ENCODE measurements at places on chromosomes 5 and 9.

DNA sequence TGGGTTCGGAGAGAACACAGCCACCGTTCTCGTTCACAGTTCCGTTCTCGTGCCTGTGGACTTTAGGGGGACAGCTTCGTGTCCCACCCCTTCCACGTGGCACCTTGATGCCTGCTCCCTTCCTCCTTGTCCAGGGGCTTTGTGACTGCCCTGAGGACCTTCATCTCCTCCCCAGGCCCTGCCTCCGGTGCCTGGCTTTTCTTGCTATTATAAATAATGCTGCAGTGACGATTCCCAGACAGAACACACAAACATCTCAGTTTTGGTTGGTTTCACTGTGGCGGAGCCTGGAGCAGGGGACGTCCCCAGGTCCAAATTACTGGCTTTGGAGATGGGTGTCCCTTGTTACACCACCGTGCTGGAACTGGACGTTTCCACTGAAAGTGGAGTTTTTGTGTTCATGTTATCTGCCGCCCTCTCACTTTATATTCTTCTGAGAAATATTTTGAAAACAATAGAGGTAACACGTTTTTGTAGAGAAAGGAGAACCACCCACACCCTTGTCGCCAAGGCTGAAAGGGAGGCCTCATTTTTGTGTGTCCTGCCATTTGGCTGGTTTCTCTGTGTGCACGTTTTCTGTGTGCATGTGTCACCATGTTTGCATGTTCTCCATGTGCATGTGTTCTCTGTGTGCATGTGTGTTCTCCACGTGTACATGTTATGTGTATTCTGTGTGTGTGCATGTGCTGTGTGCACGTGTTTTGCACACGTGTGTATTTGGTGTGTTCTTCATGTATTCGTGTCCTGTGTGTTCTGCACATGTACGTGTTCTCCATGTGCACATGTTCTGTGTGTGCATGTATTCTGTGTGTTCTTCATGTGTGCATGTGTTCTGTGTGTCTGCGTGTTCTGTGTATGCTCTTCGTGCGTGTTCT is 24.2 kb downstream of the WNK2 start:
- DNase-seq = no peak

- DNase-seq = no peak
Measured at GRCh38 chr9:98694943-98695342, 13.8 kb downstream of the GABBR2 start.

DNA sequence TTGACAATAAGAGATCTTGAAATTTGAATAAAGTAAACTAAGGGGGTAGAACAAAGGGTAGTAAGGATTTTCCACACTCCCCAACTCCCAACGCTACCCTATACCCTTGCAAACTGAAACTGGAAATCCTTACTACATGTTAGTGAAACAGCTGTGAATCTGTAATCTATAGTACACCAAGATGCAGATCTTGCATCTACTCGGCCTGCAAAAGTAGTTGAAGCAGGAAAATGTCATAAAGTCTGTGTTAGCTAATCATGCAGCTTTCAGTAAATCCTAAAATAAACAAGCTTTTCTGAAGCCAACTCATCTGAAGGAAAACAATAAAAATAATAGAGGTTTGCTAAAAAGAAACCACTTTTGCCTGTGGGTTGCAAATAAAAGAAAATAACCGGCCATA is 1242.0 kb upstream of the ACO1 start:
- DNase-seq = no peak

- peak; percentile 36 for DNase-seq
Measured at GRCh38 chr5:73591102-73591695, 25.7 kb downstream of the UTP15 start.

- no peak for DNase-seq
Measured at GRCh38 chr5:42400474-42400873, 22.8 kb upstream of the GHR start.

- no peak for DNase-seq
Measured at GRCh38 chr5:74685979-74686631, 1.1 kb downstream of the HEXB start.

GRCh38 chr9:69599232-69599971 is 72.8 kb downstream of the APBA1 start:
- DNase-seq = no peak

GRCh38 chr9:98225015-98225442 is 30.4 kb downstream of the TBC1D2 start:
- no peak for DNase-seq

DNA sequence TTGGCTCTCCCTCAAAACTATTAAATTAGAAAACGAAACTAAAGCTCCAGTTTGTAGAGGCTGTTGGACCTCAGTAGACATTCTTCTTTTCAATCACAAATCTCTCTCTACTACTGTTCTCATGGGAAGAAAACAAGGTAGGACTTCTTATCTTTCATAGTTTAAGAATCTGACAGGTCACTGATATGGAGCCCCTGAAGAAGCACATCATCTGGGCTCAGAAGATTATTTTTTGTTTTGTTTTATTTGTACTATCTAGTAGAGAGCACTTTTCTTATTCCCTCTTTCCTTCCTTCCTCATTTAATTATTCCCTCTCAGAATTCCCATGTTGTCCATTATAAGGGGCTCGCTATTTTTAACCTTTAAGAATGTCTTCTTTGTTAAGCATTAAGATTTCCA is 26.3 kb downstream of the STARD4 start:
- DNase-seq = no peak

- no peak for DNase-seq
Measured at GRCh38 chr9:38423973-38424843, at the start of gene IGFBPL1. Gene IGFBPL1, minus strand, starts transcription at chr9:38424454. Its CDS starts 30 bp downstream, at chr9:38424424.

GRCh38 chr9:76630916-76631315 is 133.3 kb upstream of the PCA3 start:
- no peak for DNase-seq

- no peak for DNase-seq
Measured at GRCh38 chr5:170226661-170227060, 6.1 kb upstream of the C5orf58 start.

DNA sequence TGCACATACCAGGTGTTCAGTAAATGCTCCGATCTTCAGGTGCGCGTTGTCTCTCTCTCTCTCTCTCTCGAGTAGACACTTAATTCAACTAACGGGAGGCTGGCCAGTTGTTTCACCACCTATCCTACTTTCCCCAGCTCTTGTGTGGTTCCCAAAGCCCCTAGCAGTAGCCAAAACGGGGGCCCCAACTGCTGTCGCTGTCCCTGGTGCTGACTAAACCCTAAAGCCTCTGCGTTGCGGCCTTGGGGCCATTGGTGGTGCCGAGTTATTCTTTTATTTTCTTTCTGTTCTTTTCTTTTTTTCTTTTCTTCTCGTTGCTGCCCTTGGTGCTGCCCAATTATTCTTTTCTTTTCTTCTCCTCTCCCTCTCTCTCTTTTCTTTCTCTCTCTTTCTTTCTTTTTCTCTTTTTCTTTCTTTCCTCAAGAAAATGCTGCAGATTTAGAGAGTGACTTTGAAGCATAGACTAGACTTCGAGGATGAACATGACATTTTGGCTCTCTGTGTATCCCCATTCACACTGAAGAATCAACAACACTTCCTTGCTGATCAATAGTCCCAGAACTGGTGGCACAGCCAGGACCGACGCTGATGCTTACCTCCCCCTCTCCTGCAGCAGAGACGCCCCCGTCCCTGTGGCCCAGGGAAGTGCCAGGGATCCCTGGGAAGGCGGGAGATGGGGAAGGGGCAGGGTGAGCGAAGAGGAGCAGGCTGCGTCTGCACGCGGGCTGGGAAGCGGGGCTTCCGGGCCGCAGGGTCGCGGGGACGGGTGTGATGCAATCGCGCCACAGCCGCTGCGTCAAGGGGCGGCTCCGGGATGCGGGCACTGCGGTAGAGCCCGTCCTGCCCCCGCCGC is at the start of gene FBLL1:
TSS of gene FBLL1 (plus strand) at position 785 of the 853 bp plus-strand sequence. CDS start 200 bp downstream, outside the sequence.
- DNase-seq = no peak

DNA sequence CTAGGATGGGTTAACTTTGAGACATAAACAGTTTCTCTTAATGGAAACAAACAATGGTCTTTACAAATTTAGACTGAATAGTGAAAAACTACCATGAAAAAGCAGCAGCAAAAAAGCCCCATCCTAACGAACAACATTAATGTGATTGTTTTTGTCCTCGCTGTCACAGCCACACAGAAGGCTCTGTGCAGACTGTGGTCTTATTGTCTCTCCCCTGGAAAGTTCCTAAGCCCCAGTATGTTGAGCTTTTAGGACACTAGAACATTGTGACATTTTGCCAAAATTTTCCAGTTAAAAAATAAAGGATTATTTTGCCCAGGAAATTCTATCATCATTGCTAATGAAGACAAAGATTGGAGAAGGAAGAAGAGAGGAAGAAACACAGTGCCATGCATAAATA is 12.6 kb upstream of the SOWAHA start:
- DNase-seq = no peak

DNA sequence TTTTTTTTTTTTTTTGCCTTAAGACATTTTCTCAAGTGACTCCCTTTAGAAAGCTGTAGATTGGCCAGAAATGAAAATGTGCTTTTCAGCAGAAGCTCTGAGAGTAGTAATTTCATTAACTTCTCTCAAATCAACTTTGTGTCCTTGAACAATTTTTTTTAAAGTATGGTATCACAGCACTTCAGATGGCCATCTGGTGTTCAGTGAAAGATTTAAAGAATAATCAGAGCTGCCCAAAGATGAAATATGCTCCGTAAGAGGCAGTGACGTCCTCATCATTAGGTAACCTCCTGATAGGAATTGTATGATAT is 43.0 kb upstream of the PCAT7 start:
- DNase-seq = no peak

DNA sequence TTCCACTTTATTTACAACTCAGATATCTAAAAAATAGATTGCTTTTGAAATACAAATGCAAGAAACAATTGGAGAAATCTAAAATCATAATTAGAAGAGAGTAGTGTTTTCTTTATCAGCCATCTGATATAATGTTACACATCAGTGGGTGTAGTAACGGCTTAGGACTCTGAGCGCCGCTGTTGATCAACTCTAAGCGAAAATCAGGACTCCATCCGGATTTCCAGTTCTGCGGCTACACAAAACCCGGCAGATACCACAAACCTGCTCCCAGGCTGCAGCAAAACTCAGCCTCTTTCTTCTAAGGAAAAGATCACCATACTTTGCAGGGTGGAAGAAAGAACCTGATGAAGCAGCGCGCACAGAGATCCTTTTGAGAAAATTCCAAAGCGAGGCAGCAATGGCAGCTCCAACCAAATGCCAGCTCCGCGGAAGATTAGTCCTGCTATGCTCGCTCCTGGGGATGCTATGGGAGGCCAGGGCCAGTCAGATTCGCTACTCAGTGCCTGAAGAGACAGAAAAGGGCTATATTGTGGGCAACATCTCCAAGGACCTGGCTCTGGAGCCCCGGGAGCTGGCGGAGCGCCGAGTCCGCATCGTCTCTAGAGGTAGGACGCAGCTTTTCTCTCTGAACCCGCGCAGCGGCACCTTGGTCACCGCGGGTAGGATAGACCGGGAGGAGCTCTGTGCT is at the start of gene PCDHGA9:
TSS of gene PCDHGA9 (plus strand) at position 226 of the 691 bp plus-strand sequence. CDS start at position 401, 175 bp downstream.
- DNase-seq = no peak

DNA sequence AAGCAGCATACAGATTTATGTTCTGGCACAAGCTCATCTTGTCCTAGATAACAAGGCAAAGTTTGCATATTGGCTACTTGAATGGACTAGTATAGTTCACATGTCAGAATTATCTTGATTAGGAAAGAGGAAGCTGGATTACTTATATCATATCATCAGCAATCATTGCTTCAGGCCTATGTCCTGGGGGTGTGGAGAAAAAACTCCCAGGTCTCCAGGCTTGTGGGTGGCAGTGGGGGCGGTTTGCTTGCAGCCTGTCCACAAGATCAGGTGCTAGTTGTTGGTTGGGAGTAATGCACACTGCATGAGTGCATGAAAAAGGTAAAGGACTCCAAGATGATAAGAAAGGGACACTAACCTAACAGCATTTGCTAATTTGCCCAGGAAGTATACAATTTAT is 326.4 kb upstream of the PDE4D start:
- DNase-seq = no peak

- DNase-seq = no peak
Measured at GRCh38 chr5:68049053-68049713, 166.4 kb upstream of the PIK3R1 start.

- no peak for DNase-seq
Measured at GRCh38 chr5:150291388-150292385, 2.1 kb upstream of the CAMK2A start.

DNA sequence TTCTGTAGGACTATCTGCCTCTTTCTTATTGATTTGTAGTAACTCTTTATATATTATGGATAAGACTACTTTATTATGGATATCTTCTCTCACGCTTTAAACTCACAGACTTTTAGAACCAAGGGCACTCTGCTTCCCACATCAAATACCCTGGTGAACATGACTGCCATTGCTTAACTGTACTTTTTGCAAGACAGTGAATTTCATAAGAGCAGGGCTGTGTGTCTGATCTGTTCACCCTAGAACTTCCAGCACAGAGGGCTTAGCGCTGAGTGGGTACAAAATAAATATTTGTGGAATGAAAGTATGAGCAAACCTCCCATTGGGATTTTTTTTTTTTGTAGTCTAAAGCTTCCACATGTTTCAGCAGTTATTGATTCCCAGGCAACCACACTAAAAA is 84.8 kb downstream of the CFAP77 start:
- no peak for DNase-seq

- DNase-seq = no peak
Measured at GRCh38 chr5:44691802-44692201, 116.9 kb upstream of the MRPS30 start.

DNA sequence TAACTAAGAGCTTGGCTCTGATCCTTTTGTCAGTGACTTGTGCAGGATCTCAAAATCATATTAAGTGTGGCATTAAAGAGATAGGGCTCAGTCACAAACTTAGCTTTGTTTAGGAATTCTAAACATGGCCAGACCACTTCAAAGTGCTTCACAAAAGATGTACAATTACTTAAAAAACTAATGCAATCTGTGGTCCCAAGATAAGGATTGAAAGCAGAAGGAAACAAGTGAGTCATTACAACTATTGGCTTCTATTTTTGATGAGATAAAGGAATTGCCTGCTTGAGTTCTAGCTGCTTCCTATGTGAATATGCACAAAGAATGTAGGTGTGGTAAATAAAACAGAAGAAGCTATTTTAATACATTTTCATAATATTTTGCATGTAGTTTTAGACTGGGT is 44.9 kb upstream of the SLC12A2 start:
- no peak for DNase-seq

GRCh38 chr5:1886846-1887587 is 4.3 kb upstream of the IRX4 start:
- DNase-seq = no peak

DNA sequence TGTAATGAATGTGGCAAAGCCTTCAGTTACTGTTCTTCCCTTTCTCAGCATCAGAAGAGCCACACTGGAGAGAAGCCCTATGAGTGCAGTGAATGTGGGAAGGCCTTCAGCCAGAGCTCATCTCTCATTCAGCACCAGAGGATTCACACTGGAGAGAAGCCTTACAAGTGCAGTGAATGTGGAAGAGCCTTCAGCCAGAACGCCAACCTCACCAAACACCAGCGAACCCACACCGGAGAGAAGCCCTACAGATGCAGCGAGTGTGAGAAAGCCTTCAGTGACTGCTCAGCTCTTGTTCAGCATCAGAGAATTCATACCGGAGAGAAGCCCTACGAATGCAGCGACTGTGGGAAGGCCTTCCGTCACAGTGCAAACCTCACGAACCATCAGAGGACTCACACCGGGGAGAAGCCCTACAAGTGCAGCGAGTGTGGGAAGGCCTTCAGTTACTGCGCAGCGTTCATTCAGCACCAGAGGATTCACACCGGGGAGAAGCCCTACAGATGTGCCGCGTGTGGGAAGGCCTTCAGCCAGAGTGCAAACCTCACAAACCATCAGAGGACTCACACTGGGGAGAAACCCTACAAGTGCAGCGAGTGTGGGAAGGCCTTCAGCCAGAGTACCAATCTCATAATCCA is 6.8 kb downstream of the RPL12 start:
- no peak for DNase-seq

Measured in stimulated activated effector memory CD8-positive, alpha-beta T cell treated with anti-CD3 and anti-CD28 coated beads, Interleukin-12 subunit alpha, Interleukin-12 subunit beta, amount 100 ng/mL, for 72 hours (primary cell).